ENCODE measurements at places on chromosomes 4 and X.

DNA sequence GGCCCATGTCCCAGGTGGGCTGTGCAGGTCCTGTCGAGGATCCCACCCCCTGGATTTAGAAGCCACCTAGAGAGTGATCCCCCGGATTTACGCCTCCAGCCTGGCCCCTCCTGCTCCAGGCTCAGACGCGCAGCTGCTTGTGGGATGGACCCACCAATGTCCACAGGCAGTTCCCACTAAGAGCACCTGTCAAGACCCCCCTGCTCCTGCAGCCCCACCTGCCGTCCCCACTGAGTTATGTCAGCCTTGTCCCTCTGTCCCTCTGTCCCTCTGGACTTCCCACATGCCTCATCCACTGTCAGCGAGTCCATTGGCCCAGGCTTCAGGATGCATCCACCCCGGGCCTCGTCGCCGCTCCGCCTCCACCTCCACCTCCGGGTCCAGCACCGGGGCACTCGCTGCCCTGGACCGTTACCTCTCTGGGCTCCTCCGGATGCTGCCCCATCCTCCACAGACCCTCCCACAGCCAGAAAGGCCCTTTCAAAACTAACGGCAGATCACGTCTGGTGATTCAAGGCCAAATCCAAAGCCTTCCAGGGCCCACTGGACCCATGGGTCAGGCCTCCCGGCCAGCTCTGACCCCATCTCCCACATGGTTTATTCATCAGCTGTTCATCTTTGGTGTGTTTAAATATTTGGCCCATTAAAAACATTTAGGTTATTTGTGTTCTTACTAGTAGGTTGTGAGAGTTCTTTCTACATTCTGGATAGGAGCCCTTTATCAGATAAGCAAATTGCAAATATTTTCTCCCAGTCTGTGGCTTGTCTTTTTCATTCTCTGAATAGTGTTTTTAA, 28.3 kb downstream of the HTRA3 start:
- no peak for DNase-seq

- DNase-seq: no peak
These were observed 84.9 kb upstream of the TAB3 start for GRCh38 chrX:30973784-30974427.

DNA sequence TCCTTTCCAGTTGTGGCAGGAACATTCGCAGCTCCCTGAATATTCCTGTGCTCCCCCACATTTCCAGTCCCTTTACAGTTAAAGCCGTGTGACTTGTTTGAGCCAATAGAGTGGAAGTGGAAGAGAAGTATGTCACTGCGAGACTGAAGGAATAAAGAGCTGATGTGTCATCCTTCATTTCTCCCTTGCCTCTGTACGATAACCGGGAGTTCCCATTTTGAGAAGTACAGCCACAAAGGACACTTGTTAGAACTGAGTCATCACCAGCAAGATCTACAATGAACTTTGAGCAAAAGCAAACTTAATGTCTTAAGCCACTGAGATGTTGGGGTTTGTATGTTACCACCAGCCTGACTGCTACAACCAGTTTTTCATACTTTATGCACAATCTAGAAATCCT, 92.3 kb downstream of the SPRY1 start:
- peak; percentile 95 for DNase-seq

DNA sequence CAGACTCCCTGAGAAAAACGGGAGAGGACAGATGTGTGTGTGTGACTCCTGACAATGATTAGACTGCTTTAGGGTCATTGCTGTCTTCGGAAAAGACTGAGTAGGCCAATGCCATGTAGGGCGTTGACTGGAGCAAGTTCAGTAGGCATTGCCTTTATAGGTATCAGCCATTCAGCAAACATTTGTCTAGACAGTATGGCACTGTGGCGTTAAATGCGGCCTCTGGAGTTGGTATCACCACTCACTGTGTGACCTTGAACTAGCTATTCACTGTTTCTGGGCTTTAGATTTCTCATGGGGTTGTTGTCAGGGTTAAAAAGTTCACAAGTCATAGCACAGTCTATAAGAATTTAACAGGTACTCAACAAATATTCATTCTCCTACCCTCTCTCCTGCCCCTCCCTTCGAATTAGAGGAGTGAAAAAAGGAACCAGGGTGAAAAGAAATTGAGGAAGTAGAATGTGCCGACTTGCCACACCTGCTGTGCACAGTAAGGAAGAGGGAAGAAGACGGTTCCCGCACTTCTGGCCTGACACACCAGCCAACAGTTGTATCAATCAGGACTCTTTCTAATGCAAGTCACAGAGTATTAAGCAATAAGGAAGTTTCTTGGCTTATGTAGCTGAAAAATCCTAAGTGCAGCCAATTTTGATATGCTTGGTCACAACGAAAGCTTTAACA, 83.2 kb upstream of the PLAC8 start:
- DNase-seq: no peak

- DNase-seq: no peak
These were observed 16.3 kb downstream of the OFD1 start for GRCh38 chrX:13750812-13751211.

DNA sequence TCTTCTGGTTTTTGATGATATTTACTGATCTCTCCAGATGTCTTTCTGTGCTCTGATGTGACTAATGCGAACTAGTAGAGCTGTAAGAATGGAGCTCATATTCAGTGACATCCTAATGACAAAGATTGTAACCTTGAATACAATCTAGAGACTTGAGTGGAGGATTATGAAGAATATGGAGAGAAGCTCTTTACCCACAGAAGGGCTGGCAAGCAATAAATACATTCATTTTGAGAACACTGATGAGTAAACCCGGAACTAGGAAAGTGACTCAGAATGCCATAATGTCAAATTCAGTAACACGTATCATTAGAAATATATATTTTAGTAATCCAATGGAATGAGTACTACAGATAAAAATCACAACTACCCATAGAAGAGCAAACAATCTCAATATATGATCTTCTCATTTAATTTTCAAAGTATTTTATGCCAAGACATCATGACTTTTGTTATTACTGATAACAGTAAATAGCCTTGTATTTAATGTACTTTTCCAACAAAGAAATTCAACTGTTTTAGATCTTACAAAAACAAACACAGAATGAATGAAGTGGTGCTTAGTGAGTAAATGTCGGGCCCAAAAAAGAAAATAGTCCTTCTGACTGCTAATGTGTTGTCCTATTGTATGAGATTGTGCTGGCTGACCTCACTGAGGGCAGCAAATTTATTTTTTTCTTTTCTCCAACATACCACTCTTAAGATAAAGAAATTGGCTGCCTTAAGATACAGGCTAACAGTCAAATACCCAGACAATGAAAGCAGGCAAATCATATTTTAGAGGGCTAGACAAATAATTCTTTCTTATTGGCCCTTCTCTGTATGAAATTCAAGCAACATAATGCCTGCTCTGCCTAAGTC, 49.2 kb upstream of the HDAC8 start:
- DNase-seq: peak; percentile 51

DNA sequence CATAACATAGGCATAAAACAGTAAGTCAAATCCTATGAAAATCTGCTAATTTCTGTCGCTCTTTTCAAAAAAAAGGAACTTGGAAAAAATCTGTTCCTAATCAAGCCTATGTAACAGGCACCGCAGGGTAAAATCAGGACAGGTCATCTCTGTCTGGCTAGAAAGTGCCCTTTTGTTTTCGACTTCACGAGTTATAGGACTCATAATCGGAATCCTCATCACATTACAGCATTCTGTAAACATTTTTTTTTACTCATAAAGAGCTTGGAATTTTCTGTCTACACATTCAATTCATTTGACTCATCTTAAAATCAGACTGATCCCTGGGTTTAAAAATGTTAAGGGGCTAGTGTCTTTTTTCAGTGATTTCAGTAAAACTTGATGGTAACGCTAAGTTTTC, 181.7 kb upstream of the TBC1D9 start:
- DNase-seq: peak; percentile 96

- DNase-seq: peak; percentile 9
These were observed 2.0 kb upstream of the CXorf66 start for GRCh38 chrX:139967300-139967699.

DNA sequence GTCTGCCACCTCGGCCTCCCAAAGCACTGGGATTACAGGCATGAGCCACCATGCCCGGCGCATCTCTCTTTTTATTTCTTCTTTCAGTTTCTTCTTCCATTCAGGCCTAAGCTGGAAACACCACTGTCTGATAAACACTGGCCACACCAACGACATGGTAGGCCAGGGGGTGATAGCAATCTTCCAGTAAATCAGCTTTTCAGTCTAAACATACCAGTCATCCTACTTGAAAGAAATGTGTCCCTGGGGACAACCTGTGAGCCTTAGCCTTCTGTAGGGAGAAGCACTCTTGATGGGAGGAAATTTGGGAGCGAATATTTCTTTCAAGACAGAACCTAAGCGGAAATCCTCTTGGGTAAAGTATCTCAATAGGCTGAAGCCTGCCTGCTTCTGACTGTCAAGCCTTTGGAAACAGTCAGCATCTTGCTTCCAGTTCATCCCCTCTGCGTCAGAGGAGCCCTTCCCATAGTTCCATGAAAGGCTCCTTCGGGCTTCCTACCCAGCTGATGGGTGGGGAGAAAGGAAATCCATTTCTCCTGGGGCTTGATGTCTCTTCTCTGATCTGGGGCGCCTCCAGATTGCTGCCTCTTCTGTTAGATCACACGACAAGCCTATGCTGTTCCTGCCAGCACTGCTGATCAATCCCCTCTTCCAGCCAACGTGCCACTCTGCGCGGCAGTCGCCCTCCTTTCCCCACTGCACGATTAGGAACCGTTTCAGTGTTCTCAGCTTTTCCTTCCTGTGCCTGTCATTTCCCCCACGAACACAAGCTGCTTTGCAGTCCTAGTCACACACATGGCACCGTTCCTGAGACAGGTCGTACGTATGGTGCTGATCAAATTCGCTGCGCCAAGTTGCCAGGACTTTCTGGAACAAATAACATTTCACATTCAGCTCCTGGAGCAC, 49.5 kb upstream of the CBR4 start:
- no peak for DNase-seq

GRCh38 chr4:26217961-26218676, 102.7 kb upstream of the RBPJ start:
- DNase-seq: no peak

DNA sequence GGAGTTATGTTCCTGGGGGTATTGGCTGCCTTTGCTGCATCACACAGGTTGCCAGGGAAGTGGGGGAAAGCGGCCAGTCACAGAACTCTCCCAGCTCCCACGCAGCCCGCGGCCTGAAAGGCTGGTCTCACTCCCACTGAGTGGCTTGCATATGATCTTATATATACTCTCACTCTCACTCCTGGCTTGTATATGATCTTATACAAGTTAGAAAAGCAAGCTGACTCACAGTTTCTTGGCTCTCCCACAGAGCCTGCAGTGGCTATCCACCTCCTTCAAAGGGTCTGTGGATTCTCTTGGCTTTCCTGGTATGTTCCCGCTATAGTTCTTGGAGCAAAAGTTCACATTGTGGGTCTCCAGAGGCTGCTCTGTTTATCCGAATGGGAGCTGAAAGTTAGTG, 833.5 kb upstream of the GALNTL6 start:
- peak; percentile 28 for DNase-seq

GRCh38 chrX:30863974-30864373, 25.1 kb downstream of the TAB3 start:
- no peak for DNase-seq

DNA sequence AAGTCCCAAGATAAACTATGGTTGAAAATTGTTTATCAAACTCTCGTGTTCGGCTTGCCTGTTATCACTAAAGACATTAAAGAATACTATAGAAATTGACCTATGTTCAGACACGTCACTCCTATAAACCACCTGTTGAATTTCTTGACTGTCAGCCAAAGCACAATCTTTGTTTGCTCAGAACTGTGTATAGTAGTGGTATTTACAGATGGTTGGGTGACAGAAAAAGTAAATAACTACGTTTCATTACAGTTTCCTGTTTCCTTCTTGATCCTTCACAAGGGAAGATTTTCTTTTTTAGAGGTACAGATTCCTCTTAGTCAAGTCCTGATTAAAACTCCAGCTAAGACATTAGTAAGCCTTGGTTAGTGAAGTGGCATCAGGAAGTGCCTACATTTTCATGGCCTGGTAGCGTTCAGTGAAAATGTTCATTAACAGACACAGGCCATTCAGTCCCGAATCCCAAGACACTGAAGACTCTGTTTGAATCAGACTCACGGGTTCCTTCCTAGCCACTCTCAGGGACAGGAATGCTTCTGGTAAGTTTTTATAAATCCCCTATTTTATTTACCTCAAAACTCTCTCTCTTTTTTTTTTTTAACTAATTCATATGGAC, at the start of gene SMIM31:
TSS of gene SMIM31 (plus strand) at position 259 of the 616 bp plus-strand sequence. CDS start 16,313 bp downstream, outside the sequence.
- DNase-seq: peak; percentile 57
